Diencephalon (tissue), 1 donor: ENCODE measurements at places on chromosomes 6 and 20. TPM values are rescaled to one million over a fixed set of nuclear protein-coding genes. Genes with fewer than 3 reads are reported as not detected.

Gene RBM24
- 11.5 TPM for total RNA-seq

Gene EDN1
- 4.6 TPM for total RNA-seq

Gene CPXM1
- total RNA-seq, result 12.0 TPM

Gene PTGIS
- 11.1 TPM for total RNA-seq

Gene SLC22A1
- 0.46 TPM for total RNA-seq

Gene CYP39A1
- 3.7 TPM for total RNA-seq

Gene HEBP2
- total RNA-seq, result 6.0 TPM
